Islet precursor cell (in vitro differentiated cells): ENCODE measurements at places on chromosomes 2 and 18.

GRCh38 chr18:5286525-5286924, 9.0 kb downstream of the ZBTB14 start:
- no peak for DNase-seq

GRCh38 chr2:67561457-67561965, 164.4 kb downstream of the ETAA1 start:
- peak; percentile 50 for DNase-seq

DNA sequence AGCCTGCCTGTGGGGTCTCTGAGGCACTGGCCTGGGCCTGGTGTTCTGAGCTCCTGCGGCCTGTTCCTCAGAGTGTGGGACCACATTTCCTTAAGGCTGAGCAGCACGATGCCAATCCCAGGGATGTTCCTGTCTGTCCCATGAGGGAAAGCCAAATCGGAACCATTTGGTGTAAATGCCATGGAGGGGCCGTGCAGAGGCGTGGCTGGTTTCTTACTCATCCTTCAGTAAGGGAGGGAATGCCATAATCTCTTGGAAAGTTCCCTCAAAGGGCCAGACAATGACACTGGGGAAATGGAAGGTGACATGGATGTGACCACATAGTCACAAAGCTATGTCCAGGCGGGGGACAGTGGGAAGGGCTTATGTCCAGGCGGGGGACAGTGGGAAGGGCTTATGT, 14.4 kb upstream of the PTMA start:
- peak; percentile 44 for DNase-seq

- DNase-seq = peak; percentile 54
These were observed 26.6 kb upstream of the LANCL1 start for GRCh38 chr2:210503001-210503623.

DNA sequence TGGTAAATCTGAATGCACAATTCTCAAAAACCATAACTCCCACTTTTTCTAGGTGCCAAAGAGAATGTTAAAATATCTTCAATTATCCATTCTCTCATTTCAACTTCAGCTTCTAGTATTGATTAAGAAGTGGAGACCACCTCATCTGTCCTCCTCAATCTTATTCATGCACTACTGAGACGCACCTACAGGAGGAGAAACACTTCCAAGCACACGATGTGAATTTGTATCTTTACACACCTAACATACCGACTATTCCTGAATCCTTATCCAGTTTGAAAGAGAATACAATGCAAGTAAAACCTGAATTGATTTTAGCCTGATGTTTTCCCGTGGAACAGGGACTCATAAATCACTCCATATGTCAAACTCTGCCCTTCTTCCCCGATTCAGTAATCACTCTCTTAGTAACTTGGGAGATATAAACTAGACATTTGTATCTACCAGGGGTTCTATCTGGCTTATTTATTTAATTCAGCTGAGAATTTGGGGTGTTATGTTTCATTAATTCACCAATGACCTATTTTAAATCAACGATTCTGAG, 101.0 kb downstream of the MREG start:
- DNase-seq = no peak

- no peak for DNase-seq
These were observed 242.1 kb upstream of the RND3 start for GRCh38 chr2:150729495-150729955.

DNA sequence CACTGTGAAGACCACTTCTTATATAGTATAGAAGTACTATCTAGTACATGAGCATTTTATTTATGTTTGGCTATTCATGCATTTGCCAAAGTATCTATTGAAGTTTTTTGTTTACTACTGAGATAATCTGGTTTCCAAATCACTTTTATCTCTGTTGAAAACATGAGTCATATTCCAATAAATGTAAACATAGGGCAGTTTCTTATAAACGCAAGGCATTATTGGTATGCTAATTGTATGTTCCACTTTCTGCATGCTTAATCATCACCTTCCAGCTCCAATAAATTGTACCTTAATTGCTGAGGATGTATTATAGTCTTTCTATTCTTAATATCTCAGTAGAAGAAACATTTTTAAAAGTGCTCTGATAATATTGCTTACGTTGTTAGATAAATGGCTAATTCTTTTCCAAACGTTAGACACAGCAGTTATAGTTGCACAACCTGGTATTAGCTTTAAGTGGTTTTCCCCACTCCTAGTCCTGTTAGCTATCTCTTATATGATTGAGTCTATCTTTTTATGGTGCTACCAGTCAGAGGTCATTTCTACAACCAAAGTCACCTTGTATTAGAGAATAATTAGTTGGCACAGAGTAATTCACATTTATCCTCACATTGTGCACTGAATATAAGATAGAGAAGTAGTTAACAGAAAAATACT, 17.2 kb downstream of the ITGA4 start:
- DNase-seq = no peak

DNA sequence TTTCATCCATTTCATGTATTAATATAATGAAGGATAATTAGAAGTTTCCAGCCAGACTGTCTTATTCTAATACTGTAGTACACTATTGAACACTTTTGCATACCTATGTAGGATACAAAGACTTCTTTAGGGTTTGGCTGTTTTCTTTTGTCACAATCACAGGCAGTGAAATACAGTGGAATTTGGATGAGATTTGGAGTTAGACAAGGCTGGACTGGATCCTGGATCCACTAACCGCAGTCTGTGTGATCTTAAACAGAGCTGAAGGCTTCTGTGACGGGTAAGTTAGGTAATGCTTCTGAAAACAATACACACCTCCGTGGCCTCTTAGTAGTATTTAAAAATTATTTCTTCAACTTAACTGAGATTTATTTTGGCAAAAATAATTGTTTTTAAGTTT, 1128.6 kb upstream of the CDH2 start:
- DNase-seq = no peak

- no peak for DNase-seq
These were observed 117.3 kb upstream of the ZFP36L2 start for GRCh38 chr2:43343573-43344304.

DNA sequence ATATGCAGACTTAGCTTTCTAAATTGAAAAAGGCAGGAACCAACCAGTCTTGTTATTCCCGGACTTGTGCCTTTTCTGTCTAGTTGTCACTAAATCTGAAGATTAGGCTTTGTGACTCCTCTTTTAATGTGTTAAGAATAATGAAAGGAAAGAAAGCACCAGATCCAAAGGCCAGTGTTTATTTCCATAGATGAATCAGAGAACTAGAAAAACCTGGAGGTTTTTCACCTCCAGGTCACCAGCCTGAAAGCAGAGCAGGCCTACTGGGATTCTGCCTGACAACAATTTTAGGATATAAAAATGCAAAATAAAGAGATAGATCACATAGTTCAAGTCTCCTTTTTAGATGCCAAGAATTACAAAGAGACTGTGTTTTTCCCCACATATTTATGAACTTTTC, 160.4 kb downstream of the GULP1 start:
- no peak for DNase-seq

- DNase-seq = no peak
These were observed 97.4 kb upstream of the NEUROD1 start for GRCh38 chr2:181777734-181778133.

GRCh38 chr2:161166538-161167409, 6.5 kb downstream of the TANK start:
- no peak for DNase-seq

DNA sequence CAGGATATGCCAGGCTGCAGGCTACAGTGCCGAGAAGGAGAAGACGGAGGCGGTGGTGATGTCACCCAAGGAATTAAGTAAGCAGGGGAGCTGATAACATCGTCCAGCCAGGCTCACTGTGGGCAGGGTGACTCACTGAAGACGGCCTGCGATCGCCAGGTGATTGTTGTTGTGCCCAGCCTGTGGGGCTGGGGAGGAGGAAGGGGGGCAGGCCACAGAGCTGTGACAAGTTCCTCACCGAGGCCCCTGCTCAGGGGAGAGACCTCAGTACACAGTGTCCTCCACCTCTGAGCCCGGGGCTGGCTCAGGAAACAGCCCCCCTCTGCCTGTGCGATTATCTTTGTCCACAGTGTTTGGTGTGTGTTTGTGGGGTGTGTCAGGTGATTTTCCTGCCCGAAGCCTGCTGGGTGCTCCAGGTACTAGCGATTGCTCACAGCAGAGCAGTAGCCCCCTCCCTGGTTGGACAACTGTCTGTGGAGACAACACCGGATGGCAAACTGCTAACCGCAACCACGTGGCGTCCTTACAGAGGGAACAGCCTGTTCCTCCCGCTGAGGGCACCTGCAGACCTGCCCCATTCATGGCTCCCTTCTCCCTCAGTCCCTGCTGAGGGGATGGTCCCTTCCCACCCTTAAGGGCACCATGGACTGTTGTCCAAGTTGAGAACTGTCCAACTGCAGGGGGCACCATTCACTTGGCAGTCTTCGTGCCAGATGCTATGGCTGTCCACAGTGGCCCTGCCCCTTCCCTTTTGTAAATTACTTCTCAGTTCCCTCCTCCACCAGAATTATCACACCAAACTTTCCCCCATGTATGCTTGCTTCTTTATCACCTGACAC, 95.1 kb downstream of the ZFP36L2 start:
- DNase-seq = peak; percentile 96

DNA sequence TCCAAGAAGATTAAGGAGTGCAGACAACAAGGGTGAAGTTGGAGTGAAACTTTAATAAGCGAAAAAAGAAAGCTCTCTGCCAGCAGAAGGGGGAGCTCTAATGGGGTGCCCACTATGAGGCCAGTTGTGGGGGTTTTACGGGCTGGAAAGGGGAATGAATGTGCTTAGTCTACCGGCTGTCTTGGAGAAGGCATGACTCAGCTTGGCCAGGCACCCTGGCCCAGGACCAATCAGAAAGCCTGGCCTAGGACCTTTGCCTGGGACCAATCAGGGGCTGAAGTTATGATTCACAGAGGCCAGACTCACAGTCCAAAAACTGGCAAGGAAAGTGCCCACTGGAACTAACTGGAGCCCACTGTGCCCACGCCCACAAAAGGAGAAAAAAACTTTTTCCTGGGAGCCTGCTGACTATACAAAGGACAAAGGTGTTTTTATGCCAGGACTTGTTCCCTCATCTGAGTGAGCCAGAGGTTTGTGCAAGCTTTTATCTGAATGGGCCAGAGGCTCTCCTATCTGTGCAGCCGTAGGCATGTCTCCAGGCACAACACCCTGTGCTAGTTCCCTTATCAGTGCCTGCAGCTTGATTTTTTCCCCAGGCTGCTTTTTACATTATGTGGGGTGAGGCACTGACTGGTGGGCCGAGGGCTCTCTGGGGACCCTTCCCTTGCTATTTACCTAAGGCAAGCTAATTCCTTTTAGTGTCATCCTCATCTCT, 18.6 kb downstream of the CMPK2 start:
- no peak for DNase-seq

- DNase-seq = no peak
These were observed 42.2 kb downstream of the PAX8 start for GRCh38 chr2:113236367-113237159.

DNA sequence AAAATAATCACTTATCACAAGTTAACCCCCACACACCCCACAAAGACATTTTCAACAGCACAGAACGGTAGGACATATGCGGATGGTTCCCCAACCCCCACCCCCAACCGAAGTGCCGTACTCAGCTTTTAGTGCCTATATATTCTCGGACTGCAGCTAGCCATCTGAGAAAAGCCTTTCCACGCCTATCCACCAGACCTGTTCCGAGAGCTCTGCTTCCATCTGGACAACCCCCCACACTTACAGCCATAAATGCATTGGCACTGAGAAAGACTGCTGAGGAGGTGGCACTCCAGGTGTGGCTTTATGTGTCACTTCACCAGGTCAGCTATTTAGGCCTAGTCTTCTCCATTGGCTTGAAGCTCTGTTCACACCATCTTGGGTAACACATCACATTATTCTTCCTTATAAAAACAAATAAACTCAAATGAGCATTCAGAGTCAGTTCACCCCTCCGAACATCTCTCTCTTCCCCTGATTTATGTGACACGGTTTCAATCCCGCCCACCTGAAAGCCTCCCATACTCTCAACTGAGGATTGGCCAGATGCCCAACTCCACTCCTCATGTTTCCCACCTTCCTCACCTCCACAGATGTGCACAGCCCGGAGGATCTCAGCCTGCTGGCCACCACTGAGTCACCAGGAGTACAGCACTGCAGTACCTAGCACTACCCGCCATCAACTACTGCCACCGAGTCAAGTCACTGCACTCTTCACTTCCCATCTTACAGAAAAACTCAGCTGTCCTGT, 127.4 kb downstream of the CACNB4 start:
- no peak for DNase-seq

GRCh38 chr2:216578325-216578724, 54.9 kb upstream of the IGFBP2 start:
- DNase-seq = no peak

DNA sequence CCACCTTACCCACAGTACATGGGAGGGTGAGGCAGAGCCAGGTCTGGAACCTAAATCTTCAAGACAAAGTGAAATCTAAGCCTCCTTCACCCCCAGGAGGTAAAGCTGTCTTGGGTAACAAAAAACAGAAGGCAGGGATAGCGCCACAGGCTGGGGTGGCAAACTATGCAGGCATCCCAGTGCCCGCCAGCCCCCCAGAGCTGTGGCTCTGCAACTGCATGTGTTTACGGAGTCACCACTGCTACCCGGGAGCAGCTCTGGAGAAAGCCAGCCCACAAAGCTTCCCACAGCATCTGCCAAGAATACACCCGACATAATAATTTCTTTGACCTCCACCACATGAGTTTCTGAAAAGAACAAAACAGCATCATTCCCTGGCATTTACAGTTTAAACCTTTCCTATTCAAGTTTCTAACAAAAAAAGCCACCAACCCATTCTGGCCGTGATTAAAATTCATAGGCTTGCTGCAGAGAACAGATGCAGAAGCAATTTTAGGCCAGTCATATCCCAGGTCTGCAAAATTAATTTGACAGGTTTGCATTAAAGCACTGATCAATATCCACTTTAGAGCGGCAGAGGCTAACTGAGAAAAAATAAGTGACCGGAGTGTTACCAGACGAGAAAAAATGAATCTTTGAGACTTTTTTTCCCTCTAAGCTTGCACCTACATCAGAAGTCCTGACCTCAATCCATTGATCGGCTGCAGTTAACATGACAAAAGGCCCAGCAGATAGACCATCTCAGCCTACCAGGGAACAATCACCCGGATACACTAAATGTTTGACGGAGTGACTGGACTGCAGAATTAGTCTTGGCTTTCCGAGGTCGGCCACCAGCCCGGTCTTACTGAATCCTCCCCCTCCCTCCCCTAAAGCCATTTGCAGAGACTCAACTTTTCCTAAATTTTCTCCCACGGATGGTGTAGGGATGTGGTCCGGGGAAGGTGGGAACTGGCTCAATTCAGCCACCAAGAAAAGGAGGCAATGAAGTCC, 309.6 kb upstream of the SKOR2 start:
- peak; percentile 48 for DNase-seq

DNA sequence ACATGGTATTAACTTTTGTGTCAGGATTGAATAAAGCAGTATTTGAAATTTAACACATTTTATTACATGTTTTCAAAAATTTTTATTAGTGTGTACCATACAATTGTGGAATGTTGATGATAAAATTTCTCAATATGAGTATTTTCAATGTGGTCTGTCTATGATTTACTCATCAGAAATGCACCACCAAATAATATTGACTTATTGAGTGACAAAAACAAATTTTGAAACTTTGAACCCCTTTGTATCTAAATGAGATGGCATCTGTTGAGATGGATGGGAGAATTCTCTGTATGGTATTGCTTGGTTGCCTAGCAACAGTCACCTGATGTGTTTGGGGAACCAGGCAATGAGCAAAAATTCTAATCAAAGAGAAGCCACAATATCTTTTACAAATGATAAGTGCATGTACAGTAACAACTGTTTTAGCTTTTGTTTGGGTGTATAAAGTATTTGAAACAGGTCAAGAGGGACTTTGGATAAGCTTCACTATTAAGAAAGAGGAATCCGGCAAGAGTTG, 400.1 kb downstream of the CCDC85A start:
- no peak for DNase-seq
